Left cardiac atrium (tissue), 4 donors: ENCODE measurements at places on chromosomes 7 and 10.
A peak's percentile ranks its signal among the peaks of the same experiment; 100 is the strongest.

DNA sequence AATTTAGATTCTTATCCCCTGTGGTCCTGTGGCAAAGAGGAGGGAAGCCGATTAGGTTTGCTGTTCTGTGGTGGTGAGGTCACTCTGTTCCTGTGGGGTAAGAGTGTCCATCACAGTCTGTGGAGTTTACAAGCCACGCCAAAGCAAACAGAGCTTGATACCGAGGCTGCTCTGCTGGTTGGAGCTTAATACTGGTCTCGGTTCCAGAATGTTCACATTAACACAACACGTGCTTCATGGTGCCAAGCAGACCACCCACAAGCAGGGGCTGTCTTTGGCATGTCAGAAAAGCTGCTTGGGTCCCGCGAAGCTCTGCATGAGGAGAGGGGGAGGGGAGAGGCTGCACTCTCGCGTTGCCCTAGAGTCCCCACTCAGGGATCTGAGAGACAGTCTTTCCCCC is 47.5 kb downstream of the DNAJB6 start:
- no peak for DNase-seq

GRCh38 chr10:75640381-75640780 is 209.0 kb downstream of the LRMDA start:
- DNase-seq, result no peak

GRCh38 chr10:83954193-83954799 is 185.0 kb upstream of the GHITM start:
- no peak for DNase-seq

- no peak for DNase-seq
Measured at GRCh38 chr7:51797371-51797770, 480.8 kb upstream of the COBL start.

GRCh38 chr7:147182874-147183273 is 1066.3 kb downstream of the CNTNAP2 start:
- DNase-seq, result no peak

- no peak for DNase-seq
Measured at GRCh38 chr7:143172354-143172753, 10.9 kb upstream of the TAS2R39 start.

DNA sequence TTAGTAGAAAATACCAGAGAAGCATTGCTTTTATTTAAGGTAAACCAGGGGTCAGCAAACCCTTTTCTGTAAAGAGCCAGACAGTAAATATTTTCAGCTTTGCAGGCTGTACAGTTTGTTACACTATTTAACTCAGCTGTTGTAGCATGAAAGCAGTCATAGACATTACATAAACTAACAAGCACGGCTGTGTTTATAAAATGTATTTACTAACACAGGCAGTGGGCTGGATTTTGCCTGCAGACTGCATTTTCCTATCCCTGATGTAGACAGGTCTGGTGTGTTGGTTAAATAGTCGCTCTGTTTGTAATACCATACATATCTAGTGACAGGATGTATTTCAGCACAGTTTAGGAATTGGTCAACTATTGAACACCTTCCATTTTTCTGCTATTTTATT is 129.3 kb downstream of the ST7 start:
- no peak for DNase-seq

- peak; percentile 40 for DNase-seq
Measured at GRCh38 chr10:84296091-84296981, 32.1 kb upstream of the CCSER2 start.

GRCh38 chr10:77350711-77351119 is 286.9 kb downstream of the KCNMA1 start:
- peak; percentile 66 for DNase-seq

- DNase-seq, result no peak
Measured at GRCh38 chr10:78175444-78176015, 141.9 kb downstream of the RPS24 start.

GRCh38 chr10:26855186-26855585 is 5.6 kb downstream of the ABI1 start:
- DNase-seq, result no peak

DNA sequence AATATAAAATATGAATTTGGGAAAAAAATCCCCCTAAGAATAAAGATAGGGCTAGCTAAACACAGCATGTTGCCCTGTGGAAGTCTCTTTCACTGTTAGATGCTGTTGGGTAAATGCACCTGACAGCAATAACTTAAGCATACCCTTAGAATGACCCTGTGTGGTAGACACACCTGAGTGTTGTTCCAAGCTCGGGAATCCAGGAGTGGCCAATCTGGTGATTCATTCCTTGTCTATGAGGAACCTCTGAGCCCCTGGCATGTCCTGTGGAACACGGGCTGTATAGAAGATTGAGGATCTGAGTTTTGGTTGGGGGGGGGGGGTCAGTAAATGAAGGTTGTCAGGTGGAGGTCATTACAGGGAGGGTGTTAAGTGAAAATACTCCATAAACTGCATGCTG is 730.0 kb upstream of the IGFBP3 start:
- DNase-seq, result no peak

- DNase-seq, result no peak
Measured at GRCh38 chr7:140348161-140348849, 50.0 kb downstream of the SLC37A3 start.

GRCh38 chr7:30320392-30320791 is 36.0 kb downstream of the ZNRF2 start:
- DNase-seq, result no peak

DNA sequence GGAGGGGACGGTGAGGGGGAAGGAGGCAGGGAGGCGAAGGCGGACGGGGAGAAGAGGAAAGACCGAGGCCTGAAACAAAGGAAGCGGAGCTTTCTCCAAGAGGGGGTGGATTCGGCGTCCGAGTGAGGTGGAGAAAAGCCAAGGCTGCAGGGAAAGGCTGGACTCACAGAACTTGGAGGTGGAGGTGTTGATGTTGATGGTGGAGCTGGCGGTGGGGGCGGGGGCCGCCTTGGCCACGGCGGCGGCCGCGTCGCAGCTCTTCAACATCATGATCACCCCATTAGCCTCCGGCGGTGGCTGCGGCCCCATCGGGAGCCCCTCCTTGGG is 578 bp downstream of the CACUL1 start:
- no peak for DNase-seq

GRCh38 chr10:61784354-61785133 is 117.0 kb upstream of the ARID5B start:
- no peak for DNase-seq

GRCh38 chr7:11792166-11792565 is 39.8 kb downstream of the THSD7A start:
- DNase-seq, result no peak

DNA sequence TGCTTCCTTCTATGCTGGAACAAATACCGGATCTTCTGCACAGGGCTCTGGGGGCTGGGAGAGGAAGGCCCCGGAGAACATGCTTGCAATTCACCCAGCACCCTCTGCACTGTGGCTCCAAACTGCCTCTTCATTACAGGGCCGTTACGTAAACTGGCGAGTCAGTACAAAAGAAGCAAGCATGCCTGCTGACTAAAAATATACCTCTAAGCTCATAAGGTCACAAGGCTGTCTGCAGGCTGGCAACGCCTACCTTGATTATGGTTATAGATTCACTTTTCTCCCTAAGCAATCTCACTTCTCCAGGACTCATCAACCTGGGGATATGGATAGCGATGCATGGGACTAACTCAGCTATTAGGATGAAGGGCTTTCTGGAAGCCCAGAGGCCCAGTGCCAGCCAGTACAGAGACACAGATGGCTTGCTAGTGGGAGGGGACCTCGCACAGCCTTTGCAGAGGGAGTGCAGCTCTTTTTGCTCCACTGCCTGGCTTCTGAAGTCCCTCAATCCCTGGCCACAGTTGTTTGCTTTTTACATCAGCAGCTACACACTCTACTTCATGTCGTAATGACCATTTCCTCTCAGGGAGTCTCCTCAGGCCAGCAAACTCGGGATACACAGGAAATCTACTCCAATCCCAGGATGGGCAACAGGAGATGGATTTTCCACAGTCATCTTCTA is 96.1 kb downstream of the SH3PXD2A start:
- DNase-seq, result no peak

- DNase-seq, result no peak
Measured at GRCh38 chr10:101110856-101111523, 20.1 kb upstream of the TLX1 start.

DNA sequence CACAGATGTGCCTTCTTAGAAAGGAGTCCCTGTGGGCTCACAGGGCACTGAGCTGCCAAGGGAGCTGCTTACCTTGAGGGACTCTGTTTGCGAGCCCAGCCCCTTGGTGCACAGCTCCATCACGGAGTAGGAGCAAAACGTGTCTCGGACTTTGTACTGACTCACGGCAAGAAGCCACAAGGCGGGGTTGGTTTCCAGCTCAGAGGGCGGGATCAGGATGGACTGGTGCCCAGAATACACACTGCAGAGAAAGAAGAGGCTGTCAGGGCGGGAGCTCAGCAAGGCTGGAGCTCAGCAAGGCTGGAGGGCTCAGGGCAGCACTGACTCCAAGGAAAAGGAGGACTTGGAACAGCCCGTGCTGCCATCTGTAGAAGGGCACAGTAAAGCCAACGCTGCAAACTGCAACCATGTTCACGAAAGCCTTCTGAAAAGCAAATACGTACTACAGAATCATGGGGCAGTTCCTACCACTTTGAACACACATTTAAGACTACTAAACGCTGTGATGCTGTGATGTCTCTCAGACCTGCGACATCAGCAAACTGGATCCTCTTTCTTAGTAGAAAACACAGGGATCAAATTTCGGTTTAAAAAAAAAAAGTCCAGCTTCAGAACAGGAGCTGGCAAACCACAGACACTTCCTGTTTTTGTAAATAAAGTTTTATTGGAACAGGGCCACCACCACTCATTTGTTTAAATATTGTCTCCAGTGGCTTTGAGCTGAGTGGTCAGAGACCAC is 194.3 kb downstream of the ZMYND11 start:
- DNase-seq, result peak; percentile 87

DNA sequence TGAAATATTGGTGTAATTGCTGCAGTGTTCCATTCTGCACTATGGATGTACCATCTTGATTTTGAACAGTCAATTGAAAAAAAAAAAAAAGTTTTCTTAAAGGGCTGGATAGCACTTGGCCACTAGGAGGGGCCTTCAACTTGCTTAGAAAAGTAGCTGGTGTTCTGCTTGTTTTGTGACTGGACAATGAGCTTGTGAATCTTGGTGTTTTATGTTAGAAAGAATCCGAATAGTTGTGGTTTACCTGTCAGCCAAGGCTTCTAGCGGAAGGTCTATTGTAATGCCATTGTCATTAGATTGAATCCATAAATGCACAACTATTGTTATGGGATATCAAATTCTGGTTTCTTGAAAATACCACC is 77.1 kb downstream of the BMPER start:
- DNase-seq, result no peak

GRCh38 chr10:91856637-91857036 is 52.6 kb downstream of the FGFBP3 start:
- DNase-seq, result no peak

GRCh38 chr10:36499693-36500092 is 625.7 kb upstream of the ANKRD30A start:
- no peak for DNase-seq

GRCh38 chr10:60762554-60762953 is 15.7 kb upstream of the CDK1 start:
- DNase-seq, result no peak

- DNase-seq, result peak; percentile 26
Measured at GRCh38 chr7:69871886-69872569, 273.8 kb downstream of the AUTS2 start.

DNA sequence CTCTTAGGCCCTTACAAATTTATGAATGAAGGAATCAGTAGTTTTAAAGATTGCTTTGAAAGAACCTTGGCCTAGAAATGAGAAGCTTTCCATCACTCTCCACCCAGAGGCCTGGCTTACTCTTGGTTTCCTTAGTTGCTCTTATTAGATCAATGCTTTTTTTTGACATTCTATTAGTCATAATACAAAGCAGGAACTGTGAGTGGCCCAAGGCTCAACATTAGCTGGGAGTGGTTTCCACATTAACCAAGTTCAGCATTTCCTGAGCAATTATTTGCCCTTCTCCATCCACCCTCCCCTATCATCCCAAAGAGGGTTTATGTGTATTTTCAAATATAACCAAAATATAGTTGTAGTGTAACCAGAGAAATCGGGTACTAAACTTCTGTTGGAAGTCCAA is 103.4 kb upstream of the FAM204A start:
- no peak for DNase-seq

DNA sequence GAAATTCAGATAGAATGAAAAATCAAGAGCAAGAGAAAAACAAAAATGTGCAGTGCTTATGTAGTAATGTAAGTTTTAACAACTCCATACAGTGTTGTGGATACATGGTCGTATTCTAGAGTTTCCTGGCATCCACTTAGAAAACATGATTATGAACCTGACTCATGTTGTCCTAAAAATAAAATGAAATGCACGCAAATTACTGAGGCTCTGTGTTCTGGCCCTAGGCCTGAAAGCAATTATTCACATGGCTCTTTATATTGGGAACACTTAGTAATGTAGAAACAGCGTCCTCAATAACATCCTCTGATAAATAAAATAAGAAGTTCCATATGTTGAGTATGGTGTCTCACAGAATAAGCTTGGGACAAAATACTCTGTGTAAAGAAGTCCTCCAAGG is 200.2 kb upstream of the SEMA3E start:
- no peak for DNase-seq
